ENCODE measurements at places on chromosomes 7 and 10. TPM values are rescaled to one million over a fixed set of nuclear protein-coding genes. Genes with fewer than 3 reads are reported as not detected.

The FAM221A gene
- total RNA-seq = 6.8 TPM

The HMX2 gene
- not detected for total RNA-seq

The ADAM8 gene
- total RNA-seq = 87.2 TPM

- no peak for DNase-seq
Observed at GRCh38 chr7:51062222-51062987, 254.2 kb downstream of the COBL start.

DNA sequence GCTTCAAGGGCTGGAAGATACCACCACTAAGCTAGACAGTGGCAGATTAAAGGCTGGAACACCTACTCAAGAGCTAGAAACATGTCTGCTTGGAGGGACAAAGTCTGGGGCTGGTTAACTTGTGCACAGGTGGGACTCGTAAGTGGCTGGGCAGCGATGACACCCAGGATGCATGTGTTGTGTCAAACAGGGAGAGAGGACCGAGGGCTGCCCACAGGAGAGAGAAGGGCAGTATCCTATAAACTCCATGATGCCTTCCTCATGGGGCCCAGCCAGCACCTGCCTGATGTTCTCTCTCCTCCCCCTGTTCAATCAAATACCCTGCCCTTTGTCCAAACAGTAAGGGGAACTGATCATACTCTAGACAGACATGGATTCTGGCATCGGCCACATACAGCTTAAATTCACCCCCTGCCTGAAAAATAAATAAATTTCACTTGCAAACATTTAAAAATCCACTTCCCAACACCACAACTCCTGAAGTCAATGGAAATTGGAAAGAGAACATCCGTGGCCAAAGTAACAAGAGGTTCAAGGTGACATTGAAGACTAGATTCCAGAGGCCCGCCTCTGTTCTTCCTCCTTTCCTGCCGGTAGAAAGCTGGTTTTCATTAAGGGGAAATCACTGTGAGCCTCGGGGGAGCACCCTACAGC is 50.6 kb downstream of the CHST15 start:
- no peak for DNase-seq

DNA sequence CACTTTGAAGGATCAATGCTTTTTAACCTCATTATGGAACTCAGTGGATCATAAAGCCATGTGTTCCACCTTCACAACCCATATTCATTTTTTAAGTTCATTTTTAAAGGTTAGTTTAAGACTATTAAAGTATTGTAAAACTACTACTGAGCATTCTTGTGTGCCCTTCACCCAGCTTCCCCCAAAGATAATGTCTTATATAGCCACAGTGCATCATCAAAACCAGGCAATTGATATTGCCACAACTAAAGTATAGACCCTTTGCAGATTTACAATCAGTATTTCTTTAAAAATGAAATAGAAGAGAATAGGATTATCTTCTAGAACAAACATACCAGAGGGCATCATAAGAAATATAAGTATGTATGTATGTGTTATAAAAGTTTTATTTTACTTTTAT is 597.1 kb downstream of the CCSER2 start:
- DNase-seq = no peak
